HCT116 (cell line): ENCODE measurements at places on chromosomes 11 and 22. TPM values are rescaled to one million over a fixed set of nuclear protein-coding genes. Genes with fewer than 3 reads are reported as not detected.

DNA sequence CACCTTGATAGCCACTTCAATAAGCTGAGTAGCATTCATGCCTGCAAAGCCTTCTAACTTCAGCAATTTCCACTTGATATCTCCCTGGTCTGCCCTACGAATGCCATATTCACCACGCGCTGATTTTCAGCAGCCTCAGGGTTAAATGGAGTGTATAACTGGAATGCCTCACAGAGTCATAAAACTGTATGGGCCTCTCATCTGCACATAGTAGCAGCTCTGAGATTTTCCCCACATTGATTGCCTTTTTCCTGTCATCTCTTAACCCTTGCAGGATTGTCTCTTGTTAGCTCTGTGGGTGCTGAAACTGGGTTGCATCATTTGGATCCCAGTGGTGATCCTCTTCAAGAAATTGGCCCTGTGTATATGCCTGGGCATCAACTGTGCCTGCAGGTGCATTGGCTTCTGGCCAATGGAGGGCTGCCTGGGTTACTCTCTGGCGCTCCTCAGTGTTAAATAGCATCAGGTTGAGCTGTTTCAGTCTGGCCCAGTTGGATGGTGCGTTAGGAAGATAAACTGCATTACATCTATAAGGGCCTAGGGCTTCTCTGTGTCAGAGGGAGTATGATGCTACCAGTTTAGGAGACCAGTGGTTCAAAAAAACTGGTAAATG is 17.4 kb upstream of the GLYATL1 start:
- no peaks in the 10 kb centered on the region for H3K36me3 ChIP-seq
- DNase-seq: no peak
- H3K4me1 ChIP-seq: peaks cover 6% of the 10 kb centered on the region; the same call in 1 of the 2 replicates

GRCh38 chr11:69718147-69718546 is 14.3 kb upstream of the FGF19 start:
- no peak overlapping the region for H3K4me3 ChIP-seq
- peaks cover 6% of the 10 kb centered on the region; the same call in 1 of the 2 replicates for H3K36me3 ChIP-seq
- no peak overlapping the region for H3K27ac ChIP-seq

- H3K36me3 ChIP-seq: no peaks in the 10 kb centered on the region
- H3K4me3 ChIP-seq: no peak overlapping the region
These were observed 43.2 kb downstream of the IGLL1 start for GRCh38 chr22:23536821-23537345.

GRCh38 chr22:24969560-24970301 is 17.2 kb downstream of the KIAA1671 start:
- H3K27me3 ChIP-seq: no peaks in the 10 kb centered on the region
- DNase-seq: peak; percentile 56
- no peaks in the 10 kb centered on the region for H3K36me3 ChIP-seq

GRCh38 chr22:19065298-19065859 is 56.8 kb downstream of the DGCR2 start:
- H3K27me3 ChIP-seq: no peaks in the 10 kb centered on the region
- H3K4me1 ChIP-seq: no peaks in the 10 kb centered on the region
- peaks cover 8% of the 10 kb centered on the region for H3K36me3 ChIP-seq
- DNase-seq: no peak
- H3K4me3 ChIP-seq: no peak overlapping the region

DNA sequence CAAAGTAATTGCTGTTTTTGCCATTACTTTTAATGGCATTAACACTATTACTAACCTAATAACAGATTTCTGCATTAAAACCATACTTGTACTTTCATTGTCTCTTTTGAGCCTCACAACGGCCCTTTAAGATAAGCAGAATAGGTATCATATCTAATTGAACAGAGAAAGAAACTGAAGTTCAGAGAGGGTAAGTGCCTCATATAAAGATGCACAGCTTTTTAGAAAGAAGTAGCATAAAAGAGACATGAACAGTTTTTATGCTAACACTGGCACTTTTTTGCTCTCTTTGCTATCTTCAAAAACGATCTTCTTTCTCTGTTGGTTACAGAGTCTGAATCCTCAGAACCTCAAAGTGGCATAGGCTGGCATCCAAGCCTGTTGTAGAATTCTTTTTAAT is 102.9 kb upstream of the OR5AK2 start:
- no peaks in the 10 kb centered on the region for H3K4me1 ChIP-seq
- 0 out of 2 replicates have a peak, but pooled peaks cover 6% of the 10 kb centered on the region for H3K27me3 ChIP-seq
- H3K36me3 ChIP-seq: no peaks in the 10 kb centered on the region
- H3K4me3 ChIP-seq: no peak overlapping the region
- H3K27ac ChIP-seq: no peak overlapping the region
- DNase-seq: no peak

DNA sequence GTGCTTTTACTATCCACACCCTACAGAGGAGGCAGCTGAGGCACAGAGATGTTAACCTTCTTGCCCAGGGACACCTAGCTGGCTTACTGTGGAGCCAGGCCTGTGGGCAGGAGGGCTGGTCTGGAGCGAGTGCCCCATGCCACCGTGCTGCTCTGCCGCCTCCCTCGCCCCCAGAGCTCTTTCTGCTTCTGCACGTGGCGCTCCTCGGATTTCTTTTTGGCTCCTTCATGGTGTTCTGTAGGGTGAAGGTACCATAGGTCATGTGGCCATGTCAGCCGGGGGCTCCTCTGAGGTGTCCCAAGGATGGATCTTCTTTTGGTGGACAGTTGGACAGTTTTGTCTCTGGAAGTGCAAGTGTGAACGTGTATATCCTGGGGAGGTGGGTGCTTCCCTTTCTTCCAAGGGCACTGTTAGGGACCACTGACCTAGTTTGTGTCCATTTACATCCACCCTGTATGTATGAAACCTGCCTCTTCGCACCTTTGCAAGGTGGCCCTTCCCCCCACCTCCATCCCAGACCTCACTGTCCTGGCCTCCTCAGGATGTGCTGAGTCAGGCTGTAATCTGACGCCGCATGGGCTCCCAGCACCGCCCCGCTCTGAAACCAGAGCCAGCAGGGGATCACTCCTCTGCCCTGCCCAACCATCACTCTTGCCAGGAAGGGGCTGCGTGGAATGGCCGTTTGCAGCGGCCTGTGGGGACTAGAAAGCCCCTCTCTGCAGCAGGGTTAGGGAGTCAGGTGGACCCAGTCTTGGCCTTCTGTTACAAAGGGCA is 31.7 kb downstream of the POLR3H start:
- H3K4me1 ChIP-seq: peaks cover 29% of the 10 kb centered on the region
- H3K27me3 ChIP-seq: no peaks in the 10 kb centered on the region
- peak; percentile 40 for DNase-seq
- H3K27ac ChIP-seq: peak overlapping the region; percentile 60

- no peak overlapping the region for H3K4me3 ChIP-seq
These were observed 15.3 kb upstream of the SYTL2 start for GRCh38 chr11:85826116-85826855.

- H3K27me3 ChIP-seq: no peaks in the 10 kb centered on the region
- H3K27ac ChIP-seq: peak overlapping the region; percentile 75
- H3K36me3 ChIP-seq: no peaks in the 10 kb centered on the region; the same call in 1 of the 2 replicates
- no peak for DNase-seq
- no peak overlapping the region for H3K4me3 ChIP-seq
- H3K4me1 ChIP-seq: peaks cover 37% of the 10 kb centered on the region
These were observed 12.7 kb downstream of the DUSP8 start for GRCh38 chr11:1559111-1559951.

The SCGB1D2 gene
- total RNA-seq: not detected
